NCI-H2081 treated with DMSO at 0.1 percent for 48 hours (cell line): ENCODE measurements at places on chromosomes 6 and 20.

- peak; percentile 36 for DNase-seq
Observed at GRCh38 chr6:53837865-53838769, 43.3 kb downstream of the LRRC1 start.

- no peak for DNase-seq
Observed at GRCh38 chr20:63529180-63529860, 7.9 kb downstream of the PTK6 start.

GRCh38 chr6:33977606-33978411 is 168.1 kb downstream of the GRM4 start:
- DNase-seq, result no peak

GRCh38 chr6:125586605-125587004 is 162.8 kb upstream of the HEY2 start:
- DNase-seq, result no peak

- no peak for DNase-seq
Observed at GRCh38 chr6:151704383-151704782, 103.1 kb upstream of the ESR1 start.

DNA sequence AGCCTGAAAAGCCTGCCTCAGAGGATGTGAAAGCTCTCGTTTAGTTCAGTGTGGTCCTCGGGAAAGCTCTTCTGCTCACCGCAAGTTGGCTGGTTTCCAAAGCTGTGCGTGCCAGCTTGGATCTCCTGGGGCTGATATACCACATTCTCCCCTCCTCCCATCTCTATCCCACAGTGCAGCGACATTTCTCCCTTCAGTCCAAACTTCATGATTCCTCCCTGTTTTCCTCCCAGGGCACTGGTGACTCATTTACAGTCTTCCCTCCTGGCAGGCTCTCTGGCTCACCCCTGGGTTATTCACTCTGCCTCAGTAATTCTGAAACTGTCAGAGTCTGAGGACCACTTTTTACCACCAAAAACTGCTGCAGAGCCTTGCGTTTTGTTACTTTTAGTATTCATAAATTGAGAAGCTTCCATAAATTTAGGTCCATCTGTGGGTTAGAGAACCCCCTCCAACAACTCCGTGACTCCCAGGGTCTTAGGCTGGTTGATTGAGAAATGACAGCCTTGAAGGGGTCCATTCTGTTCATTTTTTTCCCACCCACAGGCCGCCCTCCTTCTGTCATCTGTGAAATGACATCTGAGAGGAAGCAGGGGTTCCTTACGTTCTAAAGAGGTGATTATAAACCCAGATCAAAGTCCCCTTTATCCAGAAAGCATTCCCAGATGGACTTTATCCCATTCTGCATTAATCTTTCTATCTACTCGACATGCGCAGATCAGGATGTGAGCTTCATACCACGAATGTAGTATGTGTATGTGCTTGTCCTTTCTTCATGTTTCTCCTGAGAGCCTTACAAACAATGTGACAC is 6.1 kb downstream of the TRIM10 start:
- no peak for DNase-seq

- no peak for DNase-seq
Observed at GRCh38 chr6:72413884-72414283, 208.0 kb upstream of the KCNQ5 start.

DNA sequence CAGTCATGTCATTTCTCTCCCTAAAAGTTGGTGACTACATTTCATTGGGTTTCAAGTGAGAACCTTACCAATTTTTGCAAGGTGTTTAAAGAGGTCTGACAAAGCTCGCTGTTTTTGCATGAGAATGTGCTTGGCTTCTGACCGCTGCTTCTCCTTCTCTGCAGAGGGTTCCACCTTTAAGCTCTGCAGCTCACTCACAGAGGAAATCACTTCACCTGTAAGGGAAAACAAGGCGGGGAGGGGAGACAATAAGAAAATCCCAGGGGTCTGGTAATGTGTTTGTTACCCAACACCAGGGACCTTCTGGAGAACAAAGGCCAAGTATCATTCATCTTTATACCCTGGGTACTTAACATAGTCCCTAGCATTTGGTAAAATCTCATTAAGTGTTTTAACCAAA is 40.0 kb upstream of the LYRM2 start:
- no peak for DNase-seq

DNA sequence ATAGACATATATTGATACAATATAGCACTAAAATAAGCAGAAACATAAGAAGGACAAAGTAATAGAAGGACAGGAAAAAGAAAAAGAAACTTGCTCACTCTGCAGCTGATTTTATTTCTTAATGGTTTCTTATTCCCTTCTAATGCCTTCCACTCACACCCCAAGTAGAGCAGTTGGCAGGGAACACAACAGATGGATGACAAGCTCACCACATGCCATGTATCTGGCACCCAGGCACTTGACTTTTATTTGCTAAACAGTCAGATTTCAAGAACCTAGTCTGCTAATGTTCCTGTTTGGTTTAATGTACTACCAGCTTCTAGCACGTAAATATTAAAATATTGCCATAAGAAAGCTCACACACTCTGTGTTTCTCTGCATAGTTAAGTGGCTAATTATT is 87.1 kb downstream of the COL19A1 start:
- no peak for DNase-seq

DNA sequence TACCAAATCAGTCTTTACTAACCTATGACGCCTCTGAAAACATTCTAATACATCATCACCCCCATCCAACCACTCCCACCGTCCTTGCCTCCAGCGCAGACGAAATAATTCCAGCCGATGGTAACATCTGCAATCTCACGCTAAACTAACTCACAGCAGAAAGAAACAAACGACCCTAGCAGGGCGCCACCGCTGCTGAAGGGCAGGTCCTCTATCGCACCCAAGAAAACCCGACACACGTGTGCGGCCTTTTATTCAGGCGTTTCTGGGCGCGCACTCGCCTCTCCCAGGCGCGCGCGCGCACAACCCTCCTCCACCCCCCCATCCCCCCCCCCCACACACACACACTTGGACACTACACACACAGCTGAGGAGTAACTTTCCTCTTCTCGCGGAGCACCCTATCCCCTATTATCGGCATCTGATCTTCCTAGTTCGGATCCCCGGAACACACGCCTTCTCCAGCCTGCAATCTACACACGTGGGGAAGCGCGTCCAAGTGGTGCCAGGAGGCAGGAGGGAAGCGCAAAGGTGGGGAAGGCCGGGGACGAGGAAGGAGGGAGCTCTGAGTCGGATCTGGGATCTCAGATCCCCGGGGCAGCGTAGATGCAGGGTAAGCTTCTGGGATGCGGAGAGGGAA is 1.4 kb downstream of the GFOD1 start:
- DNase-seq, result no peak

GRCh38 chr6:118313208-118313607 is 234.9 kb upstream of the PLN start:
- no peak for DNase-seq

DNA sequence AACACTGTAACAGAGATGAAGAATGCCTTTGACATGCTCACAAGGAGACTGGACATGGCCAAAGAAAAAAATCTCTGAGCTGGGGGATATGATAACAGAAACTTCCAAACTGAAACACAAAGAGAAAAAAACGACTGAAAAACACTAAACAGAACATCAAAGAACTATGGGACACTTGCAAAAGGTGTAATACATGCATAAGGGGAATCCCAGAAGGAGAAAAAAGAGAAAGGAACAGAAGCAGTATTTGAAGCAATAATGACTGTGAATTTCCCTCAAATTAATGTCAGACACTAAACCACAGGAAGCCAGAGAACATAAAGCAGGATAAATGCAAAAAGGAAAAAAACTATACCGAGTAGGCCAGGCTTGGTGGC is 117.4 kb upstream of the ARID1B start:
- DNase-seq, result no peak

DNA sequence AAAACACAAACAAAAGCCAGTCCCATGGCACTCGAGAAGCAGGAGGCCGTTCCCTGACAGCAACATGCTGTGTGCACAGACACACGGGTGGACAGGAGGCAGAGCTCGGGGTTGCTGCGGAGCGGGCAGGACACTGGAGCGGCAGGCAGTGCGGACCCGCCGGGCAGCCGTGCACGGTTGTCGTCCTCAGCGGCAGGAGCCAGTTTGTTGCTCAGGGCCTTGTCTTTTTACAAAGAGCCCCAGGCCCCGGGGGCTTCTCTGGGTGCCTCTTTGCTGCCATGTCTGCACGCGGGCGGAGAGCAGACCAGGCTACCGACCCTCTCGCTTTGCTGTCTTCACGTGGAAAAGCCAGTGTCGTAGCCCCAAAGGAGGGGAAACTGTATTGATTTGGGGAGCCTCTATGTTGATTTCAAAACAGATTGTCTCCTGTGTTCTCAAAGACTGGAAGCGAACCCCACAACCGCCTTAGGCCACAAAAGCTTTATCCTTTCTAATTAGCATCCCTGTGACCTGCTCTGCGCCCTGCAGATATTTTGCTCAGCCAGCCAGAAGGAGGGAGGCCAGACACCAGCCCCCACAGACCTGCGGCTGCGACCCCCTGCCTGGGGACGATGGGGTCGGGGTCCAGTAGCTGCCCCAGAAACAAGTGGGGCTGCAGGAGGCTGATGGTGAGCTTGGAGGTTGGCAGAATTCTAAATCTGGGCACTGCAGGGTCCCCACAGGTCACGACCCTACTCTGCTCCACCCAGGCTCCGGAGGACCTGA is 50.2 kb downstream of the ERMARD start:
- no peak for DNase-seq

GRCh38 chr6:55175078-55176049 is 1.0 kb downstream of the HCRTR2 start:
- no peak for DNase-seq

DNA sequence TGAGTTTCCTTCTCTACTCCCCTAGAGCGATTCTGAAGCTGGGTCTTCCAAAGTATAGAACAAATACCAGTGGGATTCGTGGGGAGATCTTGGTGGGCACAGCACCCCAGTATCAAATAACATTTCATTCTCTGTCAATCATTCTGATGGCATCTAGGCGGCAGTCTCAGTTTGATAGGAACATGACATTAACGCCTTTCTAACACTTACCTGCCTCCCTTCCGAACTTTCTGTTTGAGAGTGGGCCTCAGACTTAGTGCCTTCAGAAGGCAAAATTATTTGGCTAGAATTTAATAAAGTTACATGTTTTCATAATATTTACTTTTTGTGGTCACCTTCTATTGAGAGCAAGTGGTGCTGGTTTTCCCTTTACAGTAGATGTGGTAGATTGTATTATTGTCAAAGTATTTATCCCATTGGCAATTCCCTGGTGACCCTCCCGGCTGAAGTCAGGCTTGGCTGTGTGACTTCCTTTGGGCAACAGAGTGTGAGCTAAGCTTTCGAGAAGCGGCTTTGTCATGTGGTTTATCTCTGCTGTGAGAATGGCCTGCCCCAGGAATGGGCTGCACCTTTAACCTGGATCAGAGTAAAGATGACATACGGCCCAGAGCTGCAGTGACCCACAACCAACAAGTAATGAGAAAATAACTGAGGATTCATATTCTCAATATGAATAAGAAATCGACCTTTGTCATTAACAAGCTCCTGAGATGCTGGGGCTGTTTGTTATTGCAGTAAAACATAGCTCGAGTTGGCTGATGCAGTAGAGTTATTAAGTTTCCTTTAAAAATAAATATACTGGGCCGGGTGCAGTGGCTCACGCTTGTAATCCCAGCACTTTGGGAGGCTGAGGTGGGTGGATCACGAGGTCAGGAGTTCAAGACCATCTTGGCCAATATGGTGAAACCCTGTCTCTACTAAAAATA is 45.2 kb upstream of the PTPN1 start:
- no peak for DNase-seq

- no peak for DNase-seq
Observed at GRCh38 chr6:15586503-15586902, 76.3 kb downstream of the DTNBP1 start.
